ENCODE measurements at places on chromosomes 7 and 10.

GRCh38 chr10:42960491-42960990 lies 116.3 kb upstream of the RET start:
- no peak for DNase-seq

DNA sequence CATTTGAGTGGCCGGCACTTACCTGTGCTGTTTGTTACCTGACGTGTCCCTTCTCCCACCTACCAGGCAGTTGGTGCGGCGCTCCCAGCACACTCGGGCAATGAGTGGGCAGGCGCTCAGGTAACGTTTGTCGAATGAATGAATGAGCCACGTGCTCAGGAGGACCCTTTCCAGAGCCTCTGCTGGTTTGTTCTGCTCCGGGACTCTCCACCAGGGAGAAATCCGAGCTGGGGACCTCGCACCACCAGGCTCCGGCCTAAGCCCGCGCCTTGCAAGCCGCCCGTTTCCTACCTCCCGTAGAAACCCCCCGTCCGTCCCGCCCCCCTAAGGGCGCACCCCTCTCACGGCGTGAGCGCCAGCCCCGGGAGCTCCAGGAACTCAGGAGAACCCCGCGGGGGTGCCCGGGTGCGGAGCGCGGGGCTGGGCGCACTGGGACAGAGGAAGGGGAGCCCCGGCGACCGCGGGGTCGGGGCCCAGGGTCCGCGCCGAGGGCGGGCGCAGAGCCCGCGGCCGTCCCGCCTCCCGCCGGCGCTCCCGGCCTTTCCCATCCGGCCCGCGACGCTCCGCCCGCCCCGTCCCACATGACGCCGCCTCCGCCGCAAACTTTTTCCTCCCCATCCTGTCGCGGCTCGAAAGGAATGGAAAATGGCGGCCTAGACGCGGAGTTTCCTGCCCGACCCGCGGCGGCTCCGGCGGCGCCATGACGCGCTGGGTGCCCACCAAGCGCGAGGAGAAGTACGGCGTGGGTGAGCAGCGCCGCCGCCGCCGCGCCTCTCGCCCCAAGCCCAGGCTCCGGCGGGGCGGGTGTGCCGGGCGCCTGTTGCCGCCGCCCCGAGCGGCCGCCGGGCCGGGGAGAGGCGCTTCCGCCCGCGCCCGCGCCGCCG lies at the start of gene DOCK1:
Gene DOCK1, plus strand, starts transcription at position 611 of the 884 bp plus-strand sequence. Its CDS starts 90 bp downstream, at position 701.
- no peak for DNase-seq

DNA sequence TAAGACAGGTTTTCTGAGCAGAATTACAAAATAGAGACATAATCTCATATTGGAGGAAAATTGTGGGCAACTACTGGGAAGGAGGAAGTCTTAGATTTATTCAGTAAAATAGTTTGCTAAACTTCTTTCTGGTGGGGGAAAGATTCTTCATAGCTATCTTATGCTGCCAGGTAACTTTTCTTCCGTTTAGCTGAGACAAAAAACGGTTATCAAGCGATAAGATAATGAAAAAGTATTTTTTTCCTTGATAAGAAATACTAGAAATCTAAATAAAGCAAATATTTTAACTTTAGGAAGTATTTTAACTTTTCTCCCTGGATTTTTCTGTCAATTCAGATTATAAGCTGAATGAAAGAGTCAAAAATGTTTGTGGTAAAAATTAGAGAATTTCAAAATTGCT lies 52.3 kb downstream of the JMJD1C start:
- DNase-seq, result no peak

GRCh38 chr10:98921316-98921715 lies 314.3 kb downstream of the HPSE2 start:
- no peak for DNase-seq

DNA sequence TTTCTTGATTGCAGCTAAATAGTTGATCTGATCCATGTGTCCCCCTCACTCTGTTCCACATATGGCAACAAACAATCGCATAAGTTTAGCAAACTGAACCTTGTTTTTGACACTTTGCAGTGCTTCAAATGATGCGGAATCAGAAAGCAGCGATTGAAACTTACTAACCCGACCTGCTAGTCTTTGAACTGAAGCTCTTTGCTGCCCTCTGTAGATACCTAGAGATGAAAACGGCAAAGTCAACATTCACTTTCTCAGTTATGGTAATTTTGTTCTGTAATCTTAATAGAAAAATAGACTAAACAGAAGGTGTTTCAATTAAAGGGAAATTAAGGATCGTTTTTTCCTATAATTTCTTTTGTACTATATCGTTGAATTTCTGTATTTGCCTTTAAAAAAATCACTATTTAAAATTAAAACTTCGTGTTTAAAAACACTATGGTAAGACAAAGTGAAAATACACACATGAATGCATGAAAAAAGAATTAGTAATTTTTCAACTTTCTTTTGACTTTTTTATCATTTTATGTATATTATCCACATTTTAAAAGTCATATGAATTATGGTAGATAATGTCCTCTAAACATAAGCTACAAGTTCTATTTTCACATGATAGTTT lies 276.5 kb downstream of the MAGI2 start:
- DNase-seq, result no peak

DNA sequence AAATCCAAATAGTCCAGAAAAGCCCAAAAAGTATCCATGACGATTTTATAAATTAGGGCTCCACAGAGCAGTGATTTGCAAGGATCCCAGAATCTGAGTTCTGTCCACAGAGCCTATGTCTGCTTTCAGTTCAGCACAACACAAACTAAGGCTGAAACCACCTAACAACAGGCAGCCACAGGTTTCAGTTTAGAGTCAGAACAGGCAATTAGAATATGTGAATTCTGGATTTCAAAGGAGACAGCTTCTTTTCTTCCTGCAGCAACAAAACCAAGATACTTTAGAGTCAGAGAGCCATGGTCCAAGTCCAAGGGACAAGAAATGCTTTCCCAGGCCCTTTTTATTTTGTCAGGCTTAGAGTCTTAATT lies 23.6 kb downstream of the IFIT3 start:
- no peak for DNase-seq

DNA sequence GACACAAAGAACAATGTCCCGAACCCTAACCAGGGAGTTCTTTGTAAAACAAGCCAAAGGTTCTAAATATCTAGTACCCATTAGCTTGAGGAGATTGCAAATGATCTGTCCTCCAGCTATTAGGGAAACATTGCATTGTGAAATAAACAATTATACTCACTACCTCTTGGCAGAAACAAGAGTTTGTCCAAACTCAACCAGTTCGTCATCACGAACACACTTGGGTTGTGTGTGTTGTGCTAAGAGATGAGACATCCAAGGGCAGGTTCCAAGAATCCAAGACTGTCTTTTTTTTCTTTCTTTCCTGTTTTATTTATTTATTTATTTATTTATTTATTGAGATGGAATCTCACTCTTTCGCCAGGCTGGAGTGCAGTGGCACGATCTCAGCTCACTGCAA lies 793.1 kb upstream of the AUTS2 start:
- DNase-seq, result no peak

DNA sequence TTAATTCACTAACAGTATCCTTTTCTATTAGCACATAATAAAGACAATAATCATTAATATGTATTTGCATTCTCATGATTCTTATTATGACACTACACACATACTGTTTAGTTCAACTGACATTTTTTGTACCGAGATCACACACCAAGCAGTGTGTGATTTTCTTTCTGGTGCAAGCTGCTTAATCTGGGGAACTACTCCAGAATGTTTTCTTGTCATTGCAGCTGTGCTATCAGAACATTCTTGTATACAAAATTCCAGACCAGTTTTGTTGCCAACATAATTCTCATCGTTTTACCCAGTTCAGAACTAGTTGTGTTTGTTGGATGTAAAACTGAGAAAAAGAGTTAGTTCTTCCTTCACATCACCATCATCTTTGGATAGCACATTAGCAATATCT lies 37.4 kb downstream of the VKORC1L1 start:
- no peak for DNase-seq

DNA sequence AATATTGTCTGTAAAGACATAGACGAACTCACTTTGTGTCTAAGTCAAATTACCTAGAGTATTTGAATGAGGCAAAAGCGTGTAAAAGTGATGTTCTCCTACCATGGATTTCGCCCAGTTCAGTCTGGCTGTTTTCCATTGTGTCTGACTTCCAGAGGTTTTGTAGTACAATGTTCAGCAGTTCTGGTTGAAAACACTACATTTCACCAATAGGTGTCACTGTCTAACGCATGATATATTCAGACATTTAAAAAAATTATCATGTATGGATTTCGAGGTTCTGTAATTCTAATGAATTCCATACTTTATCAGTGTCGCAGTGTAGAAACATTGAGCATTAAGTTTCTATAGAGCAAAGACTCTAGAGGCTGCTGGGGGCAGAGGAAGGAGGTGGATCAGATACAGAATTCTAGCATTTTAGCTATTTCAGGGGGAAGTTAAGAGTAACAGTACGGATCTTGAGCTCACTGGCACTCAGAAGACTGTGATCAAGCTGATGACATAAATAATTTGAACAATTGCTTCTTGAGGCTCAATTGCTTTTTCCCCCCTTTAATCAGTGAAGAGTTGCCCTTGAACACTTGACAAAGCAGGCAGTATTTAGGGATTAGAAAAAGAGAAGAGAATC lies 196.9 kb upstream of the RHOBTB1 start:
- no peak for DNase-seq

DNA sequence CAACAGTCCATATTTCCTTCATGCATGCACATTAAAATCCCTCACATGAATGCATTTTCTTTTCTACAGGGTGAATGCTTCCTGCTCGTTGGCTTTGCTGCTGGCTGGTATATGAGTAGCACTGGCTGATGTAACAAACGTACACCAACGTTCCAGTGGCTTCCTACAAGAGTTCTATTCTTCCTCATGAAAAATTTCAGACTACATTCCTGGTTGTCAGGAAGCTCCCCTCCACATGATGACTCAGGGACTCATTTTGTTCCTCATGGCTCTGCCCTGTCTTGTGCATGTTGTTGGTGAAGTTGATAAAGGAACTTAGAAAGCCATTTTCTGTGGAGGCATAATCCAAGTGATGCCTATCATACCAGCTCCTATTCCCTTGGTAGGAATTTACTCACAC lies 470.7 kb upstream of the KLF6 start:
- DNase-seq, result no peak

DNA sequence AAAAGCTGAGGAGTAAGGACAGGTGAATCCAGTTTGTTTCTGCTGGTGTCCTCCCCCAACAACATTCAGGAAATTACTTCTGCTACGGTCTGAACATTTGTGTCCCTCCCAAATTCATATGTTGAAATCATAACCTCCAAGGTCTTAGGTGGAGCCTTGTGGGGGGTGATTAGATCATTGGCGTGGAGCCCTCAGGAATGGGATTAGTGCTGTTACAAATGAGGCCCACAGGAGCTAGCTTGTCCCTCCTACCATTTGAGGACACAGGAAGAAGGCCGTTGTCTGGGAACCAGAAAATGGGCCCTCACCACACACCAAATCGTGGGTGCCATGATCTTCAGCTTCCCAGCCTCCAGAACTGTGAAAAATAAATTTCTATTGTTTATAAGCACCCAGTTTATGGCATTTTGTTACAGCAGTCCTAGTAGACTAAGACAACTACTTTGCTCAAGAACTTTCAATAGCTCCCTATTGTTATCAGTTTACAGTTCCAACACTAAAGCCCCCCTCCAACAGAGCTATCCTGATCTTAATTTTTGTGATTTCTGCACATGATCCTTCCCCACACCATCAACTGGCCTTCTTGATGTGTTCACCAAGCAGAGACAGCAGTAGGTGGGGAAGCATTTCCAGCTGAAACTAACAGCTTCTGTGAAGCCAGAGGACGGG lies 2.1 kb upstream of the LRMDA start:
- DNase-seq, result no peak

GRCh38 chr7:135445690-135446089 lies 64.2 kb downstream of the CNOT4 start:
- no peak for DNase-seq

DNA sequence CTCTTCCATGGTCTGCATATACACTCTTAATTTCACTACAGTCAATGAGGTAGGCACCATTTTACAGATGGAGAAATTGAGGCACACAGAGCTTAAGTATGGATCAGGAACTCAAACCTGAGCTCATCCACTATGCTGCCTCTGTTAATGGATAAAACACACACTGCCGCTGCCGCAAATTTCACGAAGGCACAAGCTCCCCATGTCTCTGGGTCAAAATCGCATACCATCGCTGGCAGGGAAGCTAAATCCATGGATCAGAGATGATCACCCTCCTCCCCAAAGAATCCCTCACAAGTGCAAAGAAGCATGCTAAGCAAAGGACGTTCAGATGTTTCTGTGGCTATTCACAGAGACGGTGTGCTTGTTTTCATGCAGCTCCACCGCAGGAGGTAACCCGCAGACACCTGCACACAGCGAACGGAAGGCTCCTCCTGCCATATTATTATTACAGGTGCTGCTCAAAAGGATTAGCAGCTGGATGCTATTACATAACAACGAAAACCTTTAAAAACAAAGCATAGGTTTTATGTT lies 109.3 kb downstream of the UBE2H start:
- no peak for DNase-seq

- DNase-seq, result no peak
Measured at GRCh38 chr7:34135924-34136323, 230.6 kb downstream of the BMPER start.

DNA sequence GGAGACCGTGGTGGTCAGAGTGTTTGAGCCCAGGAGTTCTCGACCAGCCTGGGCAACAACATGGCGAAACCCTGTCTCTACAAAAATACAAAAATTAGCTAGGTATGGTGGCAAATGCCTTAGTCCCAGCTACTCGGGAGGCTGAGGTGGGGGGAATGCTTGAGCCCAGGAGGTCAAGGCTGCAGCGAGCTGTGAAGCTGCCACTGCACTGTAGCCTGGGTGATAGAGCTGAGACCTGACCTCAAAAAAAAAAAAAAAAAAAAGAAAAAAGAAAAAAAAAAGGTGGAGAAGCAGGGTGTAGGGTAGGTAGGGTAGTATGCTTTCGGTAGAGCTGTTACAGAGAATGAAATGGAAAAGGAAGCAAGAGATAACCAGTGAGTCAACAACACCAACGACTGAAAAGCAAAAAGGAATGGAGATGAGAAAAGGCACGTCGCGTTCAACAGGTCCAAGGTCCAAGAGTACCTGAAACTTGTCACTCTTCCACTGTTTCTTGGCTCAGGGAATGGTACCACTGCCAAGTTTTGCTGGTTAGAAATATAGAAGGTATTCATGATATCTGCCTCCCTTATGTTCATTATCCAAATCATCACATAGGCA lies 4.3 kb upstream of the RSBN1L start:
- DNase-seq, result no peak

DNA sequence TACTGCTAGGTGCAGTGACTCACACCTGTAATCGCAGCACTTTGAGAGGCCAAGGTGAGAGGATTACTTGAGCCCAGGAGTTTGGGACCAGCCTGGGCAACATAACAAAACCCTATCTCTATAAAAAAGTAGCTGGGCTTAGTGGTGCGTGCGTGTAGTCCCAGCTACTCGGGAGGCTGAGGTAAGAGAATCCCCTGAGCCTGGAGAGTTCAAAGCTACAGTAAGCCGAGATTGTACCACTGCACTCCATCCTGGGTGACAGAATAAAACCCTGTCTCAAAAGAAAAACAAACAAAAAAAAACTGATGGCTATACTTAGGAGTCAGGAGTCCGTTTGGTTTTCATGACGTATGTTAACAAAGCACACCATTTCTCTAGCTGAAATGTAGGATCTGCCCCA lies 2.9 kb downstream of the SGMS1 start:
- DNase-seq, result no peak

- DNase-seq, result no peak
Measured at GRCh38 chr10:124014416-124015154, 78.8 kb downstream of the CHST15 start.

GRCh38 chr7:14690075-14690474 lies 212.5 kb downstream of the DGKB start:
- no peak for DNase-seq
